Hematopoietic multipotent progenitor cell treated with erythropoietin and hydrocortisone succinate and interleukin-3 and kit ligand, for 6 days (in vitro differentiated cells): ENCODE measurements at places on chromosomes 1 and 21.

- no peak for DNase-seq
Measured at GRCh38 chr1:239929317-239929716, 162.4 kb upstream of the FMN2 start.

- no peak for DNase-seq
Measured at GRCh38 chr1:92168657-92169056, 49.1 kb upstream of the C1orf146 start.

DNA sequence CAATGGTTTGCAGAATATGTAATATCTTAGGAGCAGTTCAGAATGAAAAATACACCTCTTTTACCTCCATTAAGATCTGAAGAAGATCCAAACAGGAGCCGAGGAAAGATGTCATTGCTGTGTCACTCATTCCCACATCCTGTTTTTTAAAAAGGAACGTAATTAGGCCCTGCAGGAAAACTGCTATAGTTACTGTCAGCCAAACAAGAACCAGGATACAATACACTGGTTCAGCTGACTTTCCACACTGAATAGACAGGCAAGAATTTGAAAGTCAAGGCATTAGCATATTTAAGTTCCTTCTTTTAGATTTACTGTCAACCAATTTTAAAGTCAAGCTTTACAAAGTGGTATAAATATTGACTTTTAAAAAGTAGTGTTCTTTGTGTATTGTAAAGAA is 63.8 kb downstream of the IARS2 start:
- DNase-seq = no peak

GRCh38 chr21:44708213-44708865 is 3.0 kb downstream of the TSPEAR start:
- no peak for DNase-seq

DNA sequence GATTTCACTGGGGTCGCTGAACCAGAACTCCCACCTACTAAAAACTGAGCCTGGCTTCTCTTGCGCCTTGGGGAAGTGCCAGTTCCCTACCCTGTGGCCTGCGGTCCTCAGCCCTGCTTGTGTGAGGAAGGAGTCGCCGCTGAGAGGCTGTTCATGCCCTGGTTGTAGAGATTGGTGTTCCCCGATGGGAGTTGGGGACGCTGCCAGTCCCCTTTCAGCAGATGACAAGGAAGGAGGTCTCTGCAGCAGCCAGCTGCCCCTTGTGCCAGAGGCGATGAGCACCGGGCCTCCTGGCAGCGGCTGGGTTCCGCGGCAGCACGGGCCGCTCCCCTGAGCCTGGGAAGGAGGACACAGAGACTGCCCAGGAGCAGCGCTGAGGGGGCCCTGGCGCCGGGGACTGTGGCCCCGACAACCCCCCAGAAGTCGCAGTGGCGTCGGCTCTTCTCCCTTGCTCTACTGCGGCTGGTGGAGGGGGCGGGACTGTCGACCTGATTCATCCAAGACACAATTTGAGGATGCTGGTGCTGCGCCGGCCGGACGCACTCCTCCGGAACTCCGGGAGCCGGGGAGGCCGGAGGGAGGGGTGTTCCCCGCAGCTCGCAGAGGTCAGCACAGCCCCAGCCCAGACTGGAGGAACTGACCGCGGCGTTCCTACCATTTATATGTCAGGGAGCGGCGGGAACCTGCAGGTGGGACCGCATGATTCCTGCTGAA is 12.0 kb upstream of the ADORA3 start:
- peak; percentile 38 for DNase-seq

DNA sequence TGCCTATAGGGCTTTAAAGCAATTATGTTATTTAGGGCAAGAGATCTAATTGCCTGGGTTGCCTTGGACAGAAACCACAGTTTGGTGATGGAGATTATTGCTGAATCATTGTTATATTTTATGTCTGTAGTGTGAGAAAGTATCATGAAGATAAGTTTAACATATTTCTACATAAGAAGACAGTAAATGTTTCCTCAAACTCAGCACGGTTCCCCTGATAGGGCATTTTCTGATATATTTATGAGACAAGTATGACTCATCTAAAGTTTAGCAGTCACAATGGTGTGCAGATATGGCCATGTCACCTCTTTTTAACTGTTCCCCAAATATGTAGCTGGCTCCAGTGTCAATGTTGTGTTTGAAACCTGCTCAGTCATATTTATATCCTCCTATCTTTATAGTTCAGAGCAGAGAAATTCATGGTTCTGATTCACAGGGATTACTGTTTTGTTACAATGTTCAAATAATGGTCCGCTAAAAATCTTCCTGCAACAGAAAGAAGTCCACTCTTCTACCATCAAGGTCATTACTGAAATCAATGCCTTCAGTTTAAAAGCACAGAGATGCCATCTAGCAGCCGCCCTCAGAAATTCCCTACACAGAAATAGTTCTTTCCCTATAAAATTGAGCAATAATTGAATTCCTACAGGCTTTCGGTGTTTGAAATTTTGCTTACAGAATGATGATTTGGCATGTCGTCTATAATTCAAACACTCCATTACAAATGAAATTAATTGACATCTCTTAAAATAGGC is 3.7 kb downstream of the OLFM3 start:
- DNase-seq = peak; percentile 3

- no peak for DNase-seq
Measured at GRCh38 chr21:43190544-43190943, 21.7 kb downstream of the CRYAA start.

DNA sequence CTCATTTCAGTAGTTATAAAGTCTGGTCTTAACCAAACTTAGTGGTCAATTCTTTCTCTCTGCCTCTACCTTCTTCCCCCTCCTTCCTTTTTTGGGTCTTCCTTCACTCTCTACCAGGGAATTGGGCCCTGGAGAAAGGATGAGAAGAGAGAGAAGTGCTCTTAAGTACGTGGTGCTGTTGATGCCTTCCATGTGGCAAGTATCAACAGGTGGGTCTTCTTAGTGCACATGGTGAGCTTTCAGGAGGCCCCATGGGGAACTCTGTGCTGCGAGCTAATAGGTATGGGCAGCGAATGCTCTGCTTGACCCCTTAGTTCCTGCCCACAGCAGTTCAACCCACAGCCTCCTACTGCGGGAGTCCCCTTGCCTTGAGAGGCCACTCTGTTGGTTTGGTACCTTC is 39.4 kb upstream of the LMX1A start:
- no peak for DNase-seq

DNA sequence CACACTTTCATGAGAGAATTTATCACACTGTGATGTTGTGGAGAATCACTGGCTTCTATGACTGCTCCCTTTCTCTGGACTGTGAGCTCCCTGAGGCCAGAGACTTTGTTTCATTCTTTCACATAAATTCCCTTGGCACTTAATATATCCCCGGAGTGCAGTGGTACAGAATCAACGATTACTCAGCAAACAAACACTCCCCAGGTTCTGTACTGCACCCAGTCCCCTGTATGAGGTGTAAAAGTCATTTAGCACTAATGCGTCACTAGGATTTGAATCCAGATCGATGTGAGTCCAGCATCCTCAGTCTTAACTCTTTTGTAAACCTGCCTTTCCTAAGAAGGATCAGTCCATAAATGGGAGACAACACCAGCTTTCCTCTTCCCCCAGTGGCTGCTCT is 6.8 kb upstream of the UTP25 start:
- no peak for DNase-seq

DNA sequence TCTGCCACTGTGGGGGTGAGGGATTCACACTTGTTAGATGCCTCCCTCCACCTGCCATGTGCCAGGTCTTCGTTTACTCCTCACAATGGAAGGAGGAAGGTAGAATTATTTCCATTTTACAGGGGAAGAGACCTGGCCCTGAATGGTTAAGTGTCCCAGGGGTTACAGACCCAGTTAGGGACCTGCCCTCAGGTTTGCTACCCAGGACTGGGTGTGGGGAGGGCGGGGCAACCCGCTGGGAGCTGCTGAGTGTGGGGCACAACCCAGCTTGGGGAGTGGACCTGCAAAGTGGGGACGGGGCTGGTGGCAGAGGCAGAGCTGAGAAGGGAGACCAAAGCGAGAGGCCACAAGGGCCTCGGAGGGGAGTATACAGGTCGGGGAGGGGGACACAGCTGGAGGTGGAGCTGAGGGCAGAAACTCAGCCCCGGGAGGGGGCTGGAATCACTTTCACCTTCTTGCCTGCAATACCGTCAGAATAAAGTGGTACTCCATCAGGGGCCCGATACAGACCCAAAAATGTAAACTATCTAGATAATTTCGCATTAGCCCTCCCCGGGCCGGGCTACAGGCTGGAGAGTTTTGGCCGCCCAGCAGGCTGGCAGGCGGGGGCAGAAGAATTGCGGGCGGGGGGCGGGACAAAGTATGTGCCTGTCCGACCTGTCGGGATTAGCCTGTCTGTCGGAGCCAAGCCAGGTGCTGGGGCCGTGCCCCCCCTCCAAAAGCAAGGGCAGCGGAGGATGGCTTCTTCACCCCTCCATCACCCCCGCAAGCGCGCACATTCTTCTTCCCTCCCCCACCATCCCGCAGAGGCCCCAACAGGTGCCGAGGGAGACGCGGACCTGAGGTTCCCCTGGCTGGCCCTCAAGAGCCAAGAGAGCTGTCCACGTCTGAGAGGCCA is 1.4 kb downstream of the RSPO1 start:
- no peak for DNase-seq

GRCh38 chr1:29682171-29682918 is 446.0 kb downstream of the PTPRU start:
- DNase-seq = no peak

DNA sequence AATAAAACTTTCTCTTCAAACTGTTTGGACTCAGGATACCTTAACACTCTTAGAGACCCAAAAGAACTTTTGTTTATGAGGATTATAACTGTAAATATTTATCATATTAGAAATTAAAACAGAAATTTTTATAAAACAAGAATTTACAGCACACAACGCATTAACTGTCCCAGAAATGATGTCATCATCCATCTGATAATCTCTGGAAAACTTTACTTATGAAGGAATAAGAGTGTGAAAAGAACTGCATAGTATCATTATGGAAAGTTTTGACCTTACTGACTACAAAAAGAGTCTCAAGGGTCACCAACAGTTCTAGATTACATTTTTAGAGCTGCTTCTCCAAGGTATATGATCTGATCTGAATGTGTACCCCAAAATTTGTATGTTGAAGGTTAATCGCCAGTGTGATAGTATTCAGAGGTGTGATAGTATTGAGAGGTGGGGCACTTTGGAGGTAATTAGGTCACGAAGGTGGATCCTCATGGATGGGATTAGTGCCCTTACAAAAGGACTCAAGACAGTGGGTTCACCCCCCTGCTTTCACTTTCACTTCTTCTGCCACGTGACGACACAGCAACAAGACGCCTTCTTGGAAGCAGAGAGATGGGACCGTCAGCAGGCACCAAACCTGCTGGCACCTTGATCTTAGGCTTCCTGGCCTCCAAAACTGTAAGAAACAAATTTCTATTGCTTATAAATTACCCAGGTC is 95.7 kb upstream of the NR5A2 start:
- peak; percentile 73 for DNase-seq

DNA sequence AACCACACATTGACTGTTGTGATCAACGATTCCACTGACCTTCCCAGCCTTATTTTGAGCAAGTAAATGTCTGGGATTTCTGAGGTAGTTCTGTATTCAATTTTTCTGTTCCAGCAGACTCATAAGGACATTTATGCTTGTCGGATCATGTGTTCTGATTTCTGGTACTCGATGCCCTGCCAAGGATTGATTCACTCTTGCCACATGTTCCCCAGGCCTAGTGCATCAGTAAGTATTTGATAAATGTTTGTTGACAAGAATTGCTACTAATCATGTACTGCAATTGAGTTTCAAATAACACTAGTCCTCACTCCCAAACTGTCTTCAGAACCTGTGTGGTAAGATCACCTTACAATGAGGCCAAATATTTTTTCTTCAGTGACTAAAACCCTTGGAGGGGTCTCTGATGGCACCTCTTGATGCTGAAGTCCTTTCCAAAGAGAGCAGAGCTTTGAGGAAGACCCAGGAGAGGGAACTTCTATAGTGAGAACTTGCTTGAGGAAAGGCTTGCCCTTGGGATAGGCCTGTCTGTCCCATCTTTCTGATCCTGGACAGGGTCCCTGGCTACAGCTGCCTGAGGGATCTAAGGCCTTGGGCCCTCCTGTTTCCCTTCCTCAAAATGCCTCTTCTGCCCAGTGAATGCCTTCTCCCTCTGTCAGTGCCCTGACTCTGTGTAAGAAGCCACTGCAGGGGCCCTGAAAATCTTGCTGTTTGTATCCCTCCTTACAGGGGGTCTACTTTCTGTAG is 115.8 kb upstream of the FAM78B start:
- no peak for DNase-seq

DNA sequence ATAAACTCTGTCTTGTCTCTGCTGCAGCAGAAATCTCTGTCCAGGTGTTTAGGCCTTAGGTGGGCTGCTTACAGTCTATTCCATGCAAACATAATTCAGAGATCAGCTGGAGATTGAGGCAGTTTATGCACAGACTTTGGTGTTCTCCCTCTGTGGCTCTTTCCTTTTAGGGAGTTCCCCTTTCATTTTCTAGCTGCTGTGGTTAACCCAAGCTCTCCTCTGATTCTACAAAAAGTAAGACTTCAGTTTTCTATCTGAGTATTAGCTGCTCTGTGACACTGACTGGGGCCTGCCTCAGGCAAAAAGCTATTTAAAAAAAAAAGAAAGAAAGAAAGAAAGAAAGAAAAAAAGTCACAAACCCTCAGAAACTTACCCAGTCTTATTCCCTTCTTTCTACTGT is 211.1 kb downstream of the CAMTA1 start:
- DNase-seq = peak; percentile 4

- no peak for DNase-seq
Measured at GRCh38 chr1:102838016-102838415, 270.3 kb downstream of the COL11A1 start.
